GDM1 (cell line): ENCODE measurements at places on chromosomes 1 and 21.

GRCh38 chr1:187053876-187054275 lies 225.1 kb downstream of the PLA2G4A start:
- DNase-seq, result no peak

DNA sequence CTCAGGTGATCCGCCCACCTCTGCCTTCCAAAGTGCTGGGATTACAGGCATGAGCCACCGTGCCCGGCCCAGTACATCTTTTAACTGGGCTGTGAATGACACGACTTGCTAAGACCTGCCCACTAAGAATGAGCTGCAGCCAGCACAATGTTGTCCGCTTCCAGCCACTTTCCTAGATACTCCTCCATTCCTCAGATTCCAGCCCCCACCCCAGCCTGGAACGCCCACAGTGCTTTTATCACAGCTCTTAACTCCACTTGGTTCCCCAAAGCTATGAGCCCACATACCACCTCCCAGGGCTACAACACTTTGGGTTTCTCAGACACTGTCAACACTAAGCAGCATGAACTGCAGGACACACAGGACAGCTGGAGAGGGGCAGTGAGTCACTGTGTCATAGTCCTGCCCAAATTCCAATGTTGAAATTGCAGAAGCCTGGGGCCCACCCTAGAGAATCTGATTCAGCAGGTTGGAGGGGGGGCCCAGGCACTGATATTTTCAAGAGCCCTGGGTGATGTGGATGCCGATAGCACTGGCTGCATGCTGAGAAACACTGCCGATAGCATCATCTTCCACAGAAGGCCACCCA lies 58.0 kb downstream of the ACBD3 start:
- DNase-seq, result no peak

GRCh38 chr1:39183503-39184353 lies 20.8 kb upstream of the MACF1 start:
- peak; percentile 31 for DNase-seq

DNA sequence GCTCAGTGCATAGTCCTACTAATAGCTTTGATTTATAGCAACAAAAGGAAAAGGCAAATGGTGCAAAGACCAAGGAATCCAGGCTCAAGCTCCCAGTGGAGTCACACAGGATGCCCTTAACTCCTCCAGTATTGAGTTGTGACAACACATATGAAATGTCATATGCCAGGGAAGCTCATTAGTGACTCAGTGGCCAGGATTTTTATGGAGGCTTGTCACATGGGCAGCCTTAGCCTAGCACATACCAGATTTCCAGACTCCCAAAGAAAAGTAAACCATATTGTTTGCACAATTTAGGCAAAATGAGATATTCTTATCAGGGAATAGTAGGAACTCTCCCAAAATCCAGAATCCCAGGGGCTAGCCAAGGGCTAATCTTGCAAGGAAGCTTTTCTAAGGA lies 129.2 kb downstream of the MAGI3 start:
- no peak for DNase-seq

DNA sequence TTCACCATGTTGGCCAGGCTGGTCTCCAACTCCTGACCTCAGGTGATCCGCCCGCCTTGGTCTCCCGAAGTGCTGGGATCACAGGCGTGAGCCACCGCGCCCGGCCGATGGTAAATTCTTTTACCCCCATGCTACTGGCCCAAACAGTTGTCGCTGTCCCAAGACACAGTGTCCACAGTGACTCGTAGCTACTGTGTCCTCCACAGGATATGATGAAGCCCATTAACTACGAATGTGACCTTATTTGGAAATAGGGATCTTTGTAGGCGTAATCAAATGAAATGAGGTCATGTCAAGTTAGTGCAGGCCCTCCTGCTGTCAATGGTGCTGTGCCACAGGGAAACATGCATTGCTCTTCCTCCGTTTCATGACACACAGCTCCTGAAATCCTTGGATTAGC lies 8.5 kb downstream of the FNDC10 start:
- DNase-seq, result no peak

GRCh38 chr1:224317383-224318045 lies 12.5 kb downstream of the NVL start:
- DNase-seq, result no peak

GRCh38 chr1:173224949-173225348 lies 17.8 kb upstream of the TNFSF4 start:
- DNase-seq, result no peak

DNA sequence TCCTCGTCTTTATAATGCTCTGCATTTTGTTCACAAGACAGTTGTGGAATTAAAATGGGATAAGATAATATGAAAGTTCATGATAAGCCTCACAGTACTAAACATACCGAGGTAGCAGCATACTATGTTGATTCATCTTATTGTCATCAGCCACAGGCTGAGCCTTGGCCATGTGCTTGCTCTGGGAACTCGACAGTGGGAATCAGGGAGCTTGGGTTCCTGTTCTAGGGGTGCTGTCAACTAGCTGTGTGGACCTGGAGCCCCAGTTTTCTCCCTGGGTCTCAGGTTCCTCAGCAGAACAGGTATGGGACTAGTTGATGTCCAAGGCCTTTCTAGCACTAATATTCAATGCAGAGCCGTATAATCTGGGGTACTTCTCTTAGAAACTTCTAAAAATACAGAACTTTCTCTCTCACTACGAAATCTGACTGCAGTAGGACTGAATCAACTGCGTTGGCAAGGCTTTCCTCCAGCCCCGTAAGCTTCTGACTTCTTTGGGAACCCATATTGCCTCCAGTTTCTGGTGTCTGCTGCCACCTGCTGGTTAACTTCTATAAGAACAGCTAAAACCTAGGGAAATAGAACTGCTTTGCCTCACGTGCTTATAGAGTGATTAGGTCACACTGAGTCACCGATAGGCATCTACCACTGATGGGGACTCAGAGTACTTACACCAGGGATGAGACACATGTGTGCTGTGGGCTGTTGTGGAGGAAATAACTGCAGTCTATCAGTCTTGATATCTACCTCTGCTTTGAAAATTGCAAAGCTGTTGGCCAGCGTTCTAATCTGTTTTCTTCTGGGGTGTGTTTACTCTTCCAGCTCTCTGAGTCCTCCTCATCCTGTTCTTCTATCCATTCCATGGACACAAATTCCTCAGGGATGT lies 110.9 kb downstream of the RGL1 start:
- peak; percentile 70 for DNase-seq

GRCh38 chr1:112687361-112687760 lies 12.9 kb downstream of the MOV10 start:
- no peak for DNase-seq

- no peak for DNase-seq
Observed at GRCh38 chr1:220164116-220164515, 70.2 kb downstream of the IARS2 start.

- DNase-seq, result no peak
Observed at GRCh38 chr1:113870778-113871177, 734 bp downstream of the PTPN22 start.
